Left kidney (tissue), 8 donors: ENCODE measurements at places on chromosomes 13 and 19. TPM values are rescaled to one million over a fixed set of nuclear protein-coding genes. Genes with fewer than 3 reads are reported as not detected.

The TMC4 gene
- polyA plus RNA-seq: 32.3 TPM

The CYSLTR2 gene
- polyA plus RNA-seq: 0.37 TPM

- no peak for DNase-seq
These were observed 34.8 kb downstream of the FOXO1 start for GRCh38 chr13:40631605-40632004.

DNA sequence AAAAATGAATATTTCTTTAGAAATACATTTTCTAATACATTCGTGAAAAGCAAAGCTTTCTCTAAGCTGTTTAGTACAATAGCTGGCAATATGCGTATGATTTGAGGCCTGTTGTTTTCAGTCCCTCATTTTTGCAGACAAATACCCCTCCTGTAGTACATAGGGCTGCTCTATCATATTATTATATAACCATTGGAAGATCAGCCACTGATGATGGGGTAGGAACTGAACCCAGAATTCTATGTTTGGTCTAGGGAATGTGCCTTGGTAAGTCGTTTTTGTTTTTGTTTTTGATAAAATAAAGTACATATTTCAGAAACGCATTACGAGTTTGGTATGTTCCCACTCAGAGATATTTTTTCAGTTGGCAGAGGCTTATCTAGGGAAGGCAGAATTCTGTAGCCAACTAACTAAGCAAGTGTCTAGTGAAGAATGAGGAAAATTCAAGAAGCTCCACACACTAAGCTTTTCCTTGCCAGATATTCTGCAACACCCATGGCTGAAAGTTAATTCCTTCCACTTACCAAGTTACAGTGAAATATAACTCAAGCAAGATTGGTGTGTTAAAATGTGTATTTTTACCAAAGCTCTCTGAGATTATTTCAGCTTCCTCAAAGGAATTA lies 656.9 kb upstream of the MIR17HG start:
- no peak for DNase-seq
